ENCODE measurements at places on chromosomes 7 and 10. TPM values are rescaled to one million over a fixed set of nuclear protein-coding genes. Genes with fewer than 3 reads are reported as not detected.

The IDI2 gene
- not detected for total RNA-seq

- H3K27me3 ChIP-seq = peaks cover 4% of the 10 kb centered on the region
- DNase-seq = no peak
- H3K4me3 ChIP-seq = no peak overlapping the region
- peaks cover 4% of the 10 kb centered on the region for H3K36me3 ChIP-seq
- H3K27ac ChIP-seq = no peak overlapping the region
- peaks cover 3% of the 10 kb centered on the region for H3K4me1 ChIP-seq
Observed at GRCh38 chr7:92161271-92161670, 17.7 kb downstream of the LRRD1 start.

GRCh38 chr7:80588591-80588990 lies 49.9 kb upstream of the CD36 start:
- H3K4me1 ChIP-seq = peaks cover 11% of the 10 kb centered on the region
- DNase-seq = no peak
- H3K27me3 ChIP-seq = no peaks in the 10 kb centered on the region
- no peaks in the 10 kb centered on the region for H3K36me3 ChIP-seq

DNA sequence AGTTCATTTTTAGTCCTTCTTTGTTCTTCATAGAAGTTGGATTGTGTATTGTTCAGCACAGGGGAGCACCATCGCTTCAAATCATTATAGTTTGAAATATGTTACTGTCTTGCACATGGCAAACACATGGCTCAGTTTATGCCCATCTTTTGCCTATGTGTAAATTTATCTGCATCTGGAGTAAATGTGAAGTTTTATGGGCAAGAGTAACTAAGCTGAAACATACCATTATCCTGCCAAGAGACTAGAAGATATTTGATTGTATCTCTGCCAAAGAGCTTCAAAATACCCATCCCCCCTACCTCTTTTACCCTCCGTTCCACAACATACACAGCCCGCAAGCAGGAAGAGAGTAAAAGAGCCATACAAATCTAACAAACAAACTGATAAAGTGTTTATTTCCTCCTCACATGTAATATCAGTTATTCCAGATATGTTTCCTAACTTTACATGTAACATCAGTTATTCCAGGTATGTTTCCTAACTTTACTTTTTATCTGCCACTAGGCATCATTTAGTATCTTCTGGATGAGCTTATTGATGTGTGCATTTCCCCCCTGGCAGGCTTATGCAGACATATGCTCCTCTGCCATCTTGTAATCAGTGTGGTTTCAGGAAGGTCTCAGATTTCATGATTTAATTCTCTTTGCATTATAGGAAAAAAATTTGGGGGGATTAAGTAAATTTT lies 127.7 kb downstream of the SRI start:
- no peaks in the 10 kb centered on the region for H3K4me1 ChIP-seq
- no peak overlapping the region for H3K27ac ChIP-seq
- H3K27me3 ChIP-seq = no peaks in the 10 kb centered on the region
- H3K36me3 ChIP-seq = no peaks in the 10 kb centered on the region
- no peak for DNase-seq

- H3K27me3 ChIP-seq = peaks cover 51% of the 10 kb centered on the region
- H3K4me3 ChIP-seq = no peak overlapping the region
- DNase-seq = peak; percentile 81
- H3K27ac ChIP-seq = no peak overlapping the region
- peaks cover 1% of the 10 kb centered on the region for H3K36me3 ChIP-seq
Observed at GRCh38 chr10:132967540-132967939, 25.2 kb upstream of the CFAP46 start.

The HOXA5 gene
- total RNA-seq = not detected

The STK17A gene
- total RNA-seq = 35.0 TPM

The ACTL6B gene
- total RNA-seq = not detected

DNA sequence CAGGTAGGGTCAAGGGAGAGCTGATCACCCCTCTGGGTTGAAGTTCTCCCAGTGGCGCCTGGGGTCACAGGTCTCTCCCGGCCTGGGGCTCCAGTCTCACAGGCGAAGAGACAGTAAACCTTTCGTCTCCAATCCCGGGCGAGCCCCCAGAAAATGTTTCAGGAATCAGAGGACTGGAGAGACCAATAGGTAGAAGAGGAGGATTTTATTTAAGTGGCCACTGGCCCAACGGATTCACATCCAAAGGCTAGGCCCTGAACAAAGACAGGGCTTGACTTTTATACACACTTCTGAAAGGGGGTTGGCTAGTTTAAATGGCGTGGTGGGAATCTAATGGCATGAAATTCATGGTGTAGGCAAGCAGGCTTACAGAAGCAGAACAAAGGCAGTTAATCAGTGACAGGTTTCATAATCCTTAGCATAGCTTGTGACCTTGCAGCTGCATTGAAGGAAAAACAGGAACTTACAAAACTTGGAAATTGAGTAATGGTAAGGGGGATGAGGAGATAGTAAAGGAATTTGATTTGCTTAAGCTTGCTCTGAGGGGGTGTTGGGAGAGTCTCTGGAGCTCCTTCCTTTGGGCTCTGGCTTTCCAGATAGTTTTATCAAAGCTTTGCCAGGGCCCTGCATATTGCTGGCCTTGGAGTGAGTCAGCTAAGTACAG lies 105.5 kb downstream of the TRIM24 start:
- H3K27me3 ChIP-seq = no peaks in the 10 kb centered on the region
- DNase-seq = no peak
- peaks cover 52% of the 10 kb centered on the region for H3K36me3 ChIP-seq

The CCDC71L gene
- 23.1 TPM for total RNA-seq

DNA sequence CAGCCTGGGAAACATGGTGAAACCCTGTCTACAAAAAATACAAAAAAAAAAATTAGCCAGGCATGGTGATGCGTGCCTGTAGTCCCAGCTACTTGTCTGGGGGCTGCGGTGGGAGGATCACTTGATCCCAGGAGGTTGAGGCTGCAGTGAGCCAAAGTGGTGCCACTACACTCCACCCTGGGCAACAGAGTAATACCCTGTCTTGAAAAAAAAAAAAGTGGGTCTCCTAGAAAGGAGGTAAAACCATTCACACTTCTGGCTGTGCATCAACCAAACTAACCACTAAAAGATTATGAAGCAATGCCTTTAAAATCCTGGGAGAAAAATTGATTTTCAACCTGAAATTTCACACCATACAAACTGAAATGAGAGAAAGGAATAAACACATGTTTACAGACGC lies 35.4 kb upstream of the C10orf71 start:
- H3K27ac ChIP-seq = no peak overlapping the region
- H3K27me3 ChIP-seq = peaks cover 3% of the 10 kb centered on the region
- H3K4me1 ChIP-seq = no peaks in the 10 kb centered on the region
- peaks cover 2% of the 10 kb centered on the region for H3K36me3 ChIP-seq
- DNase-seq = no peak

- H3K4me1 ChIP-seq = no peaks in the 10 kb centered on the region
- no peak overlapping the region for H3K4me3 ChIP-seq
- H3K36me3 ChIP-seq = peaks cover 4% of the 10 kb centered on the region
- H3K27ac ChIP-seq = no peak overlapping the region
Observed at GRCh38 chr7:136256491-136256890, 279.3 kb upstream of the MTPN start.

- peaks cover 8% of the 10 kb centered on the region for H3K36me3 ChIP-seq
- no peaks in the 10 kb centered on the region for H3K4me1 ChIP-seq
- H3K4me3 ChIP-seq = no peak overlapping the region
- no peak for DNase-seq
Observed at GRCh38 chr7:7653593-7654187, 13.1 kb downstream of the UMAD1 start.

- no peak overlapping the region for H3K4me3 ChIP-seq
- no peaks in the 10 kb centered on the region for H3K36me3 ChIP-seq
- peaks cover 11% of the 10 kb centered on the region for H3K27me3 ChIP-seq
- no peaks in the 10 kb centered on the region for H3K4me1 ChIP-seq
Observed at GRCh38 chr7:142887282-142888015, 1.9 kb upstream of the TRPV6 start.

The PPP1R9A gene
- total RNA-seq = 4.1 TPM

- peak; percentile 19 for DNase-seq
- no peaks in the 10 kb centered on the region for H3K4me1 ChIP-seq
- H3K36me3 ChIP-seq = no peaks in the 10 kb centered on the region
- peaks cover 9% of the 10 kb centered on the region for H3K27me3 ChIP-seq
- no peak overlapping the region for H3K4me3 ChIP-seq
Observed at GRCh38 chr7:44285561-44285960, 39.8 kb downstream of the CAMK2B start.

- H3K36me3 ChIP-seq = peaks cover 57% of the 10 kb centered on the region
- peak overlapping the region; percentile 77 for H3K27ac ChIP-seq
- DNase-seq = no peak
Observed at GRCh38 chr7:138564365-138564764, 104.3 kb downstream of the TRIM24 start.

DNA sequence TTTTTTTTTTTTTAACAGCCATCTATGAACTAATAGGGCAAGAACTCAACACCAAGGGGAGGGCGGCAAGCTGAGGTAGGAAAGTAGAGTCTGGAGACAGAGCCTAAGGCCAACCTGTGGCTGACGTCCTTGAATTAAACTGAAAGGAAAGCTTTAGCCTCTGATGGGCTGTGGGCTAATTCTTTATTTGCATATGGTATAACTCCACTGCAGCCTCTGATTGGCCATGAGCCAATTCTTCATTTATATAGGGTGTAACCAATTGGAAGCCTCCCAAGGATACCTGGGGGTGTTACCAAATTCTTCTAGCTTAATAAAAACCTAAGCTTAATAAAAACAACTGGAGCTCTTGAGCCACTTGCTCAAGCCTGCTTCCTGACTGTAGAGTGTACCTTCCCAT lies 10.3 kb downstream of the TYW1 start:
- H3K36me3 ChIP-seq = peaks cover 11% of the 10 kb centered on the region
- no peaks in the 10 kb centered on the region for H3K27me3 ChIP-seq
- no peak overlapping the region for H3K27ac ChIP-seq
- H3K4me3 ChIP-seq = no peak overlapping the region

GRCh38 chr7:132240262-132240661 lies 336.0 kb downstream of the PLXNA4 start:
- no peak overlapping the region for H3K27ac ChIP-seq
- H3K36me3 ChIP-seq = peaks cover 5% of the 10 kb centered on the region
- DNase-seq = no peak
- H3K27me3 ChIP-seq = no peaks in the 10 kb centered on the region
- peaks cover 3% of the 10 kb centered on the region for H3K4me1 ChIP-seq
- no peak overlapping the region for H3K4me3 ChIP-seq

The CREB3L2 gene
- 294 TPM for total RNA-seq

The MKX gene
- 28.8 TPM for total RNA-seq

GRCh38 chr10:67705921-67706320 lies 9.9 kb upstream of the CTNNA3 start:
- H3K27me3 ChIP-seq = peaks cover 18% of the 10 kb centered on the region
- H3K4me1 ChIP-seq = peaks cover 6% of the 10 kb centered on the region
- H3K36me3 ChIP-seq = peaks cover 5% of the 10 kb centered on the region
- H3K4me3 ChIP-seq = no peak overlapping the region
- DNase-seq = no peak

DNA sequence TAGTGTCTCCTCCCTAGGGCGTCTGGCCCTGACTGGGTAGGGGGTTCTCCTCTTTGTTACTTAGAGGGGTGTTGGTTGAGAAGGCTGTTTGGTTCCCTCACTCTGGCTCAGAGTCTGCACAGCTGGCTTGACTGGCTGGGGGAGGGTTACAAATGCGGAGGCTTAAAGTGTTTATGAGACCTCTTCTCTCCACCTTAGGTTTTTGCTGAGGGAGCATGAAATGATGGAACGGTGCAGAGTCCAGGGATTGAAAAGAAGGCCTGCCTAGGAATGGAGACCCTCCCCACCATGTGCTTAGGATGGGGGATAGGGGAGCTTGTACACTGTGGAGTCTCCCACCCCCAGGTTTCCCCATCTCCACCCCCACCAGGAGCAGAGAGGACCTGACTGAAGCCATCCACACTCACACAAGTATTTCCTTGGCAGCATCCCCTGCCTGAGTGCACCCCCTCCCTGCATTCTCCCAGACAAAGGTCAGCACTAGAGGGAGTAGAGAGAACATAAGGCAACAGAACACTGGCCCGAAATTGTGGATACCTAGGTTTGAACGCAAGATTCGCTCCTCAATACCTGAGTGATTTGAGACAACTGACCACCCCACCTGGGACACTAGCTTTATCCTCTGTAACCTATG lies 1.7 kb upstream of the LDB1 start:
- no peak for DNase-seq
- H3K4me1 ChIP-seq = peaks cover 38% of the 10 kb centered on the region
- no peak overlapping the region for H3K4me3 ChIP-seq
- H3K27me3 ChIP-seq = no peaks in the 10 kb centered on the region

- H3K27ac ChIP-seq = no peak overlapping the region
- no peaks in the 10 kb centered on the region for H3K36me3 ChIP-seq
- no peaks in the 10 kb centered on the region for H3K4me1 ChIP-seq
- peaks cover 8% of the 10 kb centered on the region for H3K27me3 ChIP-seq
- no peak for DNase-seq
- no peak overlapping the region for H3K4me3 ChIP-seq
Observed at GRCh38 chr10:42992156-42992956, 84.5 kb upstream of the RET start.

- no peak for DNase-seq
- no peak overlapping the region for H3K27ac ChIP-seq
- no peaks in the 10 kb centered on the region for H3K4me1 ChIP-seq
- peaks cover 6% of the 10 kb centered on the region for H3K36me3 ChIP-seq
- no peak overlapping the region for H3K4me3 ChIP-seq
- H3K27me3 ChIP-seq = no peaks in the 10 kb centered on the region
Observed at GRCh38 chr10:21452203-21452602, 73.3 kb downstream of the SKIDA1 start.

DNA sequence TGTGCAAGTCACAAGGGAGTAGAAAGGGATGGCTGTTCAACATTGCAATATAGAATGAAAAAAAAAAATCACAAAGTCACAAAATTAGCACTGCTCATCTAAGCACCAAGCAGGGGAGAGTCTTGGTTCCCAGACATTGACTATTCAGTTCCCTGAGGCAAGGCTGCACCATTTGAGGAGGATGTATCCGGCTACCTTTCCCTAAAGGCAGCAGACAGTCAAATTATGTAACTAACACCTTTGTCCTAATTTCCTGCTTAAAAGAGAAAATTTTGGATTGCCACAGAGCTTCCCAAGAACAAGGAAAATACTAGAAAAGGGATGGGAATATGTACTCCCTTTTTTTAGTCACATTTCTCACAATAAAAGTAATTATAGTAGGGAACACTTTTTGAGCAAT lies 148.1 kb downstream of the PCLO start:
- H3K36me3 ChIP-seq = no peaks in the 10 kb centered on the region
- no peak for DNase-seq
- H3K4me1 ChIP-seq = peaks cover 2% of the 10 kb centered on the region
- H3K27ac ChIP-seq = no peak overlapping the region
- H3K4me3 ChIP-seq = no peak overlapping the region

GRCh38 chr7:123372368-123372767 lies 162.0 kb downstream of the IQUB start:
- H3K36me3 ChIP-seq = no peaks in the 10 kb centered on the region
- H3K27me3 ChIP-seq = no peaks in the 10 kb centered on the region
- H3K27ac ChIP-seq = peak overlapping the region; percentile 11
- DNase-seq = no peak
- peaks cover 24% of the 10 kb centered on the region for H3K4me1 ChIP-seq

- no peak overlapping the region for H3K4me3 ChIP-seq
- no peak overlapping the region for H3K27ac ChIP-seq
- no peak for DNase-seq
- H3K36me3 ChIP-seq = peaks cover 2% of the 10 kb centered on the region
Observed at GRCh38 chr10:7933262-7933661, 115.0 kb downstream of the TAF3 start.

Data from chondrocyte (in vitro differentiated cells).